Jurkat, Clone E6-1 (cell line): ENCODE measurements at places on chromosomes 6 and 20.

DNA sequence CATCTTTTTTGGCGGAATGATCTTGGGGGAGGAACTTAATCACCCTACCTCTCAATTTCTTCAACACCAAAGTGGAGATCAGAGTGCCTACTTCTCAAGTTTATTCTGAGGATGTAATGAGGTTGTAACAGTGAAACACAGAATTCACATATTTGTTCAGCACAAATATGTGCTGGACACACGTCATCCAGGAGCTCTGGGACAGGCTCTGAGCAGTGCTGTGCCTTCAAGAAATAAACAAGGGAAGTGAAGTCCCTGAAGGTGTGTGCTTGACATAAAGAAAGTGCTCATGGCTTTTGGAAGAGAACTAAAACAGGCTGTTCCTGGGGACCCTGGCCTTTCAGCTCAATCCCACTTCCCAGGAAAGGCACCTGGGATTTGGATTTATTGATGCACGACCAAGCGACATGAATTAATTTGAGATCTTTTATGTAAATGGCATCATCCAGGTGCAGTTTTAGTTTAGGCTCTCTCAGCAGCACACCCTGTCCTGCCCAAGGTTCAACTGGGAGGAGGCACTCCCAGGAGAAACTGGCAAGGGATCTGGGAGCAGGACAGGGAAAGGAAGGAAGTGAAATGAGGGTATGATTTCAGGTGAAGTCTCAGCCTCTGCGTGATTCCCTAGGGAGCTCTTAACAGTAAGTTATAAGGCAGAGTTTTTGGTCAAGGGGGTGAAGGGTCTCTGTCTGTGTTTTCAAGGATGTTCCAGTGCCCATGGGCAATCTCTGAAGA, 211.0 kb downstream of the FOXA2 start:
- DNase-seq, result no peak

GRCh38 chr6:105388392-105388791, 14.5 kb downstream of the PREP start:
- DNase-seq, result no peak

DNA sequence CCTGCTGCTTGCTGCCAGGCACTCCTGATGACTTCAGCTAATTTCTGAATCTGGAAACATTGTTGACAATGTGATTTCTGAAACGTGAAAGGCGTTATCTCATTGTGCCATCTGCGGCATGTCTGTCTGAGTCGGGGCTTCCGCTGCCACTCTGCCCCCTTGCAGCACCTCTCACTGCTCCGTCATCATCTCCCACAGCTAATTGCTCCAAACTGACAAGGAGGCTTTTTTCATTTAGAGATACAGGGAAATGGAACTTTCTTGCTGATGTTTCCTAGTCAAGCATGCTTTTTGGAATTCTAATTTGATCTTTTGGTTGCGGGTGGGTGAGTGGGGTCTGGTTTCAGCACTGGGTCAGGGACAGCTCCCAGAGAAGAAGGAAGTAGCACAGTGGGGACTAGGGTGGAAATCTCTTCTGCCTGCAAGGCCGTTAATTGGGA, 233.5 kb downstream of the DHX35 start:
- peak; percentile 17 for DNase-seq

DNA sequence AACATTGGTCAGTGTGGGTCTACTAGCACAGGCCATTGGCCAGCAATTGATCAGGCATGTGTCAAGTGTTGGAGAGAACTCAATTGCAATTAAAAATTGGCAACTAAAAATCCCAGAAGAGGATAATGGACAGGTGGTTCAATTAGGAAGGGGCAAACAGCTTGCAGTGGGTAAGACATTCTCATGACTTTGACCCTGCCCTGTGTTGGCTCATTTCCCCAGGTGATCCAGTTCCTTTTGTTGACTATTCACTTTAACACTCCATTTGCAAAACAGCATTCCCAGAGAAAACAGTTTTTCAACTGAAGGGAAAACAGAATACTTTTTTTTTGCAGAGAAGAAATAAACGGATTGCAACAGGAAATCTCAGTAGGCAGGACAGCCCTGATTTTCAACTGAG, 28.9 kb upstream of the SCGN start:
- DNase-seq, result no peak

DNA sequence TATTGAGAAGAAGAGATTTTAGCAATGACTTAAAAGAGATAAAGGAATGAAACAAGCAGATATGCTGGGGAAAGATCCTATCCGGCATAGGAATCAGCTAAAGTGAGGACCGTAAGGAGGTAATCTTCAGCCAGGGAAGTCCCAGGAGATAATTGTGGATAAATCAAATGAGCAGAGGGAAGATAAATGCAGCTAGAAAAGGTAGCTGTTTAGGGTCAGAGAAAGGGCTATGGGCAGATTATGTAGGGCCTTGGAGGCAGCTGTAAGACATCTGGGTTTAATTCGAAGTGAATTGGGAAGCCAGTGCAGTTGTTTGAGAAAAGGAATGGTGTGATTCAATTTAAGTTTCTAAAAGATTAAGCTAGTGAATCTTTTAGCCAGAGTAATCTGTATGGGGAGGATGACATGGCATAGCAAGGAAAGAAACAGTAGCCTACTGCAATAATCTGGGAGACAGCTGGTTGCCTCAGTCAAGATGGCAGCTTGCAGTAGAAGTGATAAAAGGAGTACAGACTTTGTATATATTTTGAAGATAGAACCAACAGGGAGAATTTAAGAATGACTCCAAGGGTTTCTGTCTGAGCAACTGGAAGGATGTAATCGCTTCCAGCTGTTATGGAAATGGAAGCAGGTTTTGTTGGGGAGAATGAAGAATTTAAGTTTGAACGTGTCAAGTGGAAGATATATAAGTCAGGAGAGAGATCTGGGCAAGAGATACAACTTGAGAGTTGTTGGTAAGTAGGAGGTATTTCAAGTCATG, 552.3 kb upstream of the FLRT3 start:
- DNase-seq, result no peak

- DNase-seq, result peak; percentile 74
Observed at GRCh38 chr20:58890518-58891085, 38.1 kb downstream of the GNAS start.

- DNase-seq, result no peak
Observed at GRCh38 chr20:6525447-6526303, 241.8 kb upstream of the BMP2 start.

GRCh38 chr6:2020909-2021308, 224.5 kb downstream of the GMDS start:
- DNase-seq, result peak; percentile 40

DNA sequence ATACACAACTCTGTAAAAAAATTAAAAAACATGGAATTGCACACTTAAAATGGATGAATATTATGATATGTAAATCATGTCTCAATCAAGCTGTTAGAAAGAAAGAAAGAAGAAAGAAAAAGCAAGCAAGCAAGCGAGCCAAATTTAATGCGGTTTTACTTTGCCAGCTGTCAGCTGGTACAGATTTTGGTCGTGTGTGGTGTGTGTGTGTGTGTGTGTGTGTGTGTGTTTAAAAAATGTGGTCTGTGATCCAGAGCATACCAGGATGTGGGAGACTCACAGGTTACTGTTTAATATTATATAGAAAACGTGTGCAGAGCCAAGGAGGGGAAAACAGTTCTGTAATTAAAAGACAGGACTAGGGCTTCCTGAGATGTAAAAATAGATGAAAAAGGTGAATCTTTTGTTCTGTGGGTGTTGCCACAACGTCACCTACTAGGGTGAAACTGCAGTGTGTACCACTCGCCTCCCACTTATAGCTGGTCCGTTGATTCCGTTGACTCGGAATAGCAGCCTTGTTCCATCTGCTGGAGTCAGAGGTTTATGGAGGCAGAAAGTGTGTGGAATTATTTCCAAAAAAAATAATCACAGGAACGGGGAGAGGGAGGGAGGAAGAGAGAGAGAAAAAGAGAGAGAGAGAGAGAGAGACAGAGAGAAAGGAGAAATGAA, 197.7 kb downstream of the BCAS1 start:
- peak; percentile 93 for DNase-seq

DNA sequence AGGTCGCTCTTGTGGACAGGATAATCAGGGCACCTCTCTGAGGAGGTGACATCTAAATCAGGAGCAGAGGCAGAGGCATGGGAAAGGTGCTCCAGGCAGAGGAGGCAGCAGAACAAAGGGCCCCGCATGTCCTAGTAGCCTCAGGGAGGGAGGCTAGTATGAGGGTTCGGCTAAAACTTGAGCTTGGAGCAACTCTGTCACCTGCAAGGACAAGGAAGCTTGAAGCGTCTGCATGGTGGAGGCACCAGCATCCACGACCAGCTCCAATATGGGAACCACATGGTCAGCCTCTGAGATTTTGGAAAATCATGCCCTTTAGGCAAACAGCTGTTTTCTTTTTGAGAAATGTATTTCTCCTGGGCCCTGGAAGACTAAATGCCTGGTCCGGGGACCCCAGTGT, 13.0 kb upstream of the MPC1 start:
- DNase-seq, result no peak

- no peak for DNase-seq
Observed at GRCh38 chr6:90123831-90124230, 172.8 kb downstream of the BACH2 start.

DNA sequence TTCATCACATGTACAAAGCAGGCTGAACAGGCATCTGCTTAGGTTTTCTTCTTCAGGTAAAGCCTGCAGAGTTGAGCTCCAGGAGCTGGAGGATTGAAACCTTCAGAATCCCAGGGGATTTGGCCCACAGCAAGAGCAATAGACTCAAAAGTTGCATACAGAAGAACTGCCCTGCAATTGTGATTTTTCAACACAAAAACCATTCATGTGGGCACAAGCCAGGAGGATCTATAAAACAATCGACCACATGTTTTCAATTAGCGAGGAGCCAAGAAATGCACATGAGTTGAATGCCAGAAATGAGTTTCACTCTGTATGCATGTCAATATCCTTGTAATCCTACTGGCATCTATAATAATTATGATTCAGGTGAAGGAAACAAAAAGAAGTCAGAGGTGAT, 576.4 kb downstream of the HDGFL1 start:
- DNase-seq, result no peak

DNA sequence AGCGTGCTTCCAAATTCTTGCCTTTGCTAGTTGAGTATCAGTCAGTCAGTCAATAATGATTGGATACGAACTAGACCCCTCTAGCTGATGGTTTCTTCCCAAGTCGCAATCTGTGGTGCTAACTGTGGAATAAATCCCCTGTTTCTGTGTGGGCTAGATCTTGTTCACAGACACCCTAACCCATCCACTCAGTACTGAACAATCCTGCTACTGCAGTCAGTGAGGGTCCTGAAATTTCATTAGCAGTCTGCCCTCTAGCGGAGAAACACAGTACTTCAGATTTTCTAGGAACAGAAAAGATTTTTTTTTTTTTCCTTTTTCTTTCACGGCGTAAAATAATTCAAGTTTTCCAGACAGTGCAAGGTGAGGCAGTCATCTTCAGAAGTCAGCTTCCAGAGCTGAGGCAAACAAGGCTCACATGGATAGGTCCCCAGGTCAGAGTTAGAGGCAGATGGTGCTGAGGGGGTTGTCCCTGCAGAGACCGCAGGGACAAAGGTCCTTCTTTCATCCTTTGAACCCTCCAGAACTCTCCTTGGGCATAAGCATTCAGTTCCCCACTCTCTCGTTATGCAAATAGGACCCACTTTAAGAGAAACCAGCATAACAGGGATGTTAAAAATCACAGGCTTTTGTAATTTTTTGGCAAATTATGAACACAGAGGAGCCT, 119.6 kb downstream of the SCML4 start:
- DNase-seq, result peak; percentile 49

DNA sequence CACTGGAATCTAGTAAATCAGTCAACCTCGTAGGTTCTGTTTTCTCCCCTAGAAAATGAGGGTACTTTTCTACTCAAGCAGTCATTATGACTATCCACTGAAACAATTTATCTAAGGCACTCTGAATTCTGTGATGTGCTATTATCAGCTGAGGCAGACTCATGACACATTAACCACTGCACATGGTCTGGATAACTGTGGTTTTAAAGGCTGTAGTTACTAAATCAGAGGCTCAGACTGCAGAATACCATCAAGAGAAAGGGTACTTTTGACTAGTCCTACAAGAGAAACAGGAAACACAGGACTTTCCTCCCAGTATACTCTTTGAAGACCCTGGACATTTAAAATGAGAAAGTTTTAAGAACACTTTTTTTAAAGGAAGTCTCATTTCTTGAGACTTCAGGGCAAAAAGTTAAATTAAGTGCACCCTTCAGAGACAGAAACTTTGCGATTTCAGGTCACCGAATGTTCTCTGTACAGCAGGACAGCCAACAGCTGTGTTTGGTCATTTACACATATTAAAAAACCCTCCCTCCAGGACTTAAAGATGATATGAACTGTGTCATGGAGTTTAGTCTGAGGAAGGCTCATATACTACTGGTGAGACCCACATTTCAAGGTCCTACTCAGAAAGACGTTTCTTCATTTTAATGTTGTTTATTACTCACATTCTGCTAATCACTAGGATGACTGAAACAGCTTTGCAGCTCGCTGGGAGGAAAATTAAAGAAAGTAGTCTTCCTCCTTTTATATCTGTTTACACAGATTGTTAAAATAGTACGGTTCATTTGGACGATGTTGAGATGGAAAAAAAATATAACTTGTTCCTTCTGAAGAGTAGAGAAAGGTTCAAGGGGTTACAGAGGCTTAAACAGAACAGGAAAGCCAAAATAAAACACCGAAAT, 19.9 kb downstream of the ATXN1 start:
- DNase-seq, result no peak
